ENCODE measurements at places on chromosomes 13 and 19.

DNA sequence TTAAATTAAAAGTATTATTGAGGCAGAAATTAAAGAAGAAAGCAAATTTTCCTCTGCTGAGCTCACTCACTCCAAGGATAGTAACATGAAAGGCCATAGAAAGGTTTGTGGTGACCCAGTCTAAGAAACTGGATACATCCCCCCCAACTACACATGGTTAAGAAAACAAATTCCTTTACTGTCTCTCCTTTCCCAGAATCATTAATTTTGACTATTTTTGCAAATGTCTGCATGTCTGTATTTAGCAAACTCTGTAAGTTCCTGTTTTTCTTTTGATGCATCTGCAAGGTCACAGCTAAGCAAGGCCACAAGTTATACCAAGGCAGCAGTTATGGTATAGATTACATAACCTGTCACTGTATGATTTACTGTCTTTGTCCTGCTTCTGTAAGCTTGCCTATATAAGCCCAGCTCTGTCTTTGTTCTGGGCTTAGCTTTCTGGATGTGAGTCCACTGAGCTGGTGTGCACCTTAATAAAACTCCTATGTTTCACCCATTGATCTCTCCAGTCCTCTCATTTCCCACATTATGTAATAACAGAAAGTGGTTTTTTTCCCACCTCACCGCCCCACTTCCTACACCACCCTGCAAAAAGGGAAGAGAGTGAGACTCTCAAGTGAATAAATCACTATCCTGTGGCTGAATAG is 8.5 kb upstream of the ZNF83 start:
- DNase-seq, result no peak

DNA sequence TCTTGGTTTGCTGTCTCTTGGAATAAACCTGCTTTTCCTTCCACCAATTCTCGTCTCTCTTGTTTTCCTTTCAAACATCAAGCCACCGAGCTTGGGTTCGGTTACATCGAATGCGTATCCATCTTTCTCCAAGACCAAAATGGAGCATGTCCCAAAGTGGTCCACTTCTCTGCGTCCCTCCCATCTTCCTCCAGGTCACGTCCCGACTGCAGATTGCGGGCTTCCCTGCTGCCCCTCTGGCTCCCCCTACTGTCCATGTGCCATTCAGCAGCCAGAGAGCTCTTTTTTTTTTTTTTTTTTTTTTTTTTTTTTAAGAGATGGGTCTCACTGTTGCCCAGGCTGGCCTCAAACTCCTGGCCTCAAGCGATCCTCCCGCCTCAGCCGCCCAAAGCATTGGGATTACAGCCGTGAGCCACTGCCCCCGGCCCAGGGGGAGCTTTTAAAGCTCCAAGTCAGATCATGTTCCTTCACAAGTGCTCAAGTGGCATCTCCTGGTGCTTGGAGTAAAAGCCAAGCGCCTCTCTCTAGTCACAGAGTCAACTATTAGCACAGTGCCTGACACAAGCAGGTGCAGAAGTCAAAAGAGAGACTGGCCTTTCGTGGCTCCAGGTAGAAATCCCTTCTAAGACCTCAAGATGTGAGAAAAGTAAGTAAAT is 10.0 kb downstream of the COL5A3 start:
- peak; percentile 12 for DNase-seq

- no peak for DNase-seq
These were observed 135.9 kb downstream of the RAP2A start for GRCh38 chr13:97569841-97570240.

DNA sequence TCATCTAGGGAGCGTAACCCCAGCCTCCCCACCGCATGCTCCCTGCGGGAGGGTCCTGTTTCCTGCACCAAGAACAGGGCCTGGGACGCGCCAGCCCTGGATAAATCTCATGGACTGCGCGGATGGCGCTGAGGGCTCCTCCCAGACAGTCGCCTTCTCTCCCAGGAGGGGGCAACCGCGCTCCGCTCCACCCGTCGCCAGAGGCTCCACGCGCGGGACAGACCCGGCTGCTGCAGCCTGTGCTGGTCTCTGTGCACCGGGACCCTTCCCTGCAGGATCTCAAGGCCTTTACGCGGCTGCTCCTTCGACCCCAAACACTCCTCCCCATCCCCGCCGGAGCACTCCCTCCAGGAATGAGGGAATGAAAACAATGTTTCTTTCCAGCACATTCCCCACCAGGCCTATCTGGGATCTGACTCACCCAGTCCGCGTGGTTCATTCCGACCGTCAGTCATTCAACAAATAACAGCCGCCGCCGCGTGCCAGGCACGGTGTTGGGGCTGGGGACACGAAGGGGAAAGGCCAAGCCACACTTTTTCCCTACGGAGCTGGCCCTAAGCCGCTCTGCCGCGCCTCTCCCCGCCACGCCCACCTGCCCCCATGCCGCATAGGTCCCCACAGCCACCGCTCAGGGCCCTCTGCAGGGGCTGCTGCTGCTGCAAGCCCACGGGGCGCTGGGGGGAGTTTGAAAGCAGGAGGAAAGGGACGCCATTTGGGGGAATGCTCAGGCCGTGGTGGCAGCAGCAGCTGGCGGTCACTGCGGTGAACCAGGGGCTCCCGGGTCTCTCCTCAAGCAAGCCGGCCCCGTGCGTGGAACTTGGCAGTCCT is 6.0 kb downstream of the PNMA8B start:
- DNase-seq, result no peak

- no peak for DNase-seq
These were observed 1781.7 kb upstream of the PRR20A start for GRCh38 chr13:55359067-55359466.

- DNase-seq, result no peak
These were observed 59.0 kb downstream of the SMARCA4 start for GRCh38 chr19:11019824-11020223.

DNA sequence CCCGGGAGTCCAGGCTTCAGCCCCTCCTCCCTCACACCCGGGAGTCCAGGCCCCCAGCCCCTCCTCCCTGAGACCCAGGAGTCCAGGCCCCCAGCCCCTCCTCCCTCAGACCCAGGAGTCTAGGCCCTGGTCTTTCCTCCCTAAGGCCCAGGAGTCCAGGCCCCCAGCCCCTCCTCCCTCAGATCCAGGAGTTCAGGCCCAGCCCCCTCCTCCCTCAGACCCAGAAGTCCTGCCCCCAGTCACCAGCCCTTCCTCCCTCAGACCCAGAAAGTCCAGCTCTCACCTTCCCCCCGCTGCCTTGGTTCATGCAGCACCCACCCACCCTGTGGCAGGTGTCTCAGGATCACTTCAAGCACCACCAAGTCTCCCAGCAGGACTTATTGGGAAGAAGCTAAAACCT is 14.1 kb downstream of the CYTH2 start:
- no peak for DNase-seq
